ENCODE measurements at places on chromosomes 1 and 21. TPM values are rescaled to one million over a fixed set of nuclear protein-coding genes. Genes with fewer than 3 reads are reported as not detected.

IQGAP3 gene
- total RNA-seq = 1.4 TPM

FMN2 gene
- 3.3 TPM for total RNA-seq

OR2G6 gene
- not detected for total RNA-seq

MSH4 gene
- total RNA-seq = 0.88 TPM

DNA sequence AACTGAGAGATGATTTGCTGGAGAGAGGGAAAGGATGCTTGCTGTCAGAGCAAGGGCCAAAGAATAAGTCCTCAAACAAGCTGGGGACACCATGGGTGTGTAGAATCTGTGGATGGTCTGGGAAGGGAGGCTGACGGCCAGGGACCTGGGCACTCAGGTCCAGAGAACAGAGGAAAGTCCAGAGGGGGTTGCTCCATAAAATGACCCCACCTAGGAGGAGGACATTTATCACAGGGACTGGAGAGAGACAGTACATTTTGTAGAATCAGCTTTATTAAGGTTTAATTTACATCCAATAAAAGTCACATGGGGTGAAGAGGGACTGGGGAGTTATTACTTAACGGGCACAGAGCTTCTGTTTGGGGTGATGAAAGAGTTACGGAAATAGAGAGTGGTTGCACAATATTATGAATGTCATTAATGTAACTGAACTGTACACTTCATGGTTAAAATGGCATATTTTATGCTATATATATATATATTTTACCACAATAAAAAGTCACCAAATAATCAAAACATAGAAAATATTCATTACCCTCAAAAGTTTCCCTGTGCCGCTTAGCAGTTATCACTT is 73.0 kb upstream of the ABCD3 start:
- DNase-seq = no peak

DNA sequence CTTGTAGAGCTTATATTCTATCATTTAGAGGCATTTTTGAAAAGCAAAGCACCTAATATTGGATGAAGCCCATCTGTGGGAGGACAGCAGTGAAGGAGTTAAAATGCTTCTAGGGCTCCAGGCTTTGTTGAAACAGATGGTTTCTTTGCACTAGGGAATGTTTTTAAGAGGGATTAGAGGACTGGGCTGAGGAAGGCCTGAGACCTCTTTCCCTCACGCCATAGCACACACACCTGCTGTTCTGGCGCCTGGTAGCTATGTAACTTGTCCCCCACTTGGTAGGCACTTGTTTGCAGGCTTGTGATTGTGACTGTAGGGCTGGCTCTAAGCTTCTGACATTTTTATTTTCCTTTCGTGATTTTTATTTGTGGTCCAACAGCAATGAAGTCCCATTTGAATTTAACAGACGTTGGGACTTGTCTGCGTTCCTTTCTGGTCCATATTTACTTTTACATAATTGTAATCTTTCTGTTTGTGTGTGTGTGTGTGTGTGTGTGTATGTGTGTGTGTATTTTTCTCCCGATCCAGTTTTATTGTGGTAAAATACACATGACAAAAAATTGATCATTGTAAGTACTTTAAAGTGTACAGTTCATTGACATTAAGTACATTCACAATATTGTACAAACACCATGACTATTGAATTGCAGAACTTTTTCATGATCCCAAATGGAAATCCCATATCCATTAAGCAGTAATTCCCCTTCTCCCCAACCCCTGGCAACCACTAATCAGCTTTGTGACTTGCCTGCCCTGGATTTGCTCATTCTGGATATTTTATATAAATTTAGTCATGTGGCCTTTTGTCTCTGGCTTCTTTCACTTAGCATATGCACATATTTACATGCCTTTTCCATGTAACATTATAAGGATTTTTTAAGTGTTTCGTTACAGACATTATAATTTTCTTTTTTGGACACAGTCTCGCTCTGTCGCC is 33.5 kb upstream of the MACF1 start:
- no peak for DNase-seq

DNA sequence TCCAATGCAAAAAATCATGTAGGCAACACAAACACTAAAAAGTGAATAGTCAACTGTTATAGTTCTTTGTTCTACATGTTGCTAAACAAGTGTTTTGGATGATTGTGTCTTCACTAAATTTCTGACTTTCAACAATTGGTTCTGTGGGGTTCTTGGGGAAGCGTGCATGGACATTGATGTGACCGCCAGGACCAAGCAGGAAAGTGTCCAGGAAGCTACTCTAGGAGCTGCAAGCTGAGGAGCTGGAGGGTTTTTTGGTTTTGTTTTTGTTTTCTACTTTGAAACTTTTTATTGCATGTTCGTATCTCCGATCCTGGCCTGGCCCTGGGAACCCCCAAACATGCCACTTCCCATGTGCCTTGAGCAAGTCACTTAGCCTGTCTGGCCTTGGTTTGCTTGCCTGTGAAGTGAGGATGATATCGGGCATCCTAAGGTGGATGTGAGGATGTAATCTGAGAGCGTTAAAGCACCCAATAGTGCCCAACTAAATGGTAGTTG is 8.0 kb downstream of the TMPRSS3 start:
- no peak for DNase-seq

DNA sequence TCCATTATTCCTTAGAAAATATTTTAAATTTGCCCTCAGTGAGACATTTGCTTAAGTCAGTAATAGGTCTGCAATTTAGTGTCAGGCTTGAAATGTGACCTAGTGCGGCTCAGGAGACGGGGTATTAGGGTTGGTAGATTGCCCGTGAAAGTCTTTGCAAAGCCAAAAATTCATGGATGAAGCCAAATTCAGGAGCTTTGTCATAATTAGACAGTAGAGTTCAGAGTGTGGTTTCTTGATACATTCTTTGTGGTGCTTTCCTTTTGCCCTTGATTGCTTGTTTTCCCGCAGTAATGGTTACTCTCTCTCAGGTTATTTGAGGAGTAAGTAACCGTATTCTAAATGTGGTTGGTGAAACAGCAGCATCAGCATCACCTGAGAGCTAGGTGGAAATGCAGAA is 120.7 kb downstream of the RPS6KC1 start:
- DNase-seq = no peak

DNA sequence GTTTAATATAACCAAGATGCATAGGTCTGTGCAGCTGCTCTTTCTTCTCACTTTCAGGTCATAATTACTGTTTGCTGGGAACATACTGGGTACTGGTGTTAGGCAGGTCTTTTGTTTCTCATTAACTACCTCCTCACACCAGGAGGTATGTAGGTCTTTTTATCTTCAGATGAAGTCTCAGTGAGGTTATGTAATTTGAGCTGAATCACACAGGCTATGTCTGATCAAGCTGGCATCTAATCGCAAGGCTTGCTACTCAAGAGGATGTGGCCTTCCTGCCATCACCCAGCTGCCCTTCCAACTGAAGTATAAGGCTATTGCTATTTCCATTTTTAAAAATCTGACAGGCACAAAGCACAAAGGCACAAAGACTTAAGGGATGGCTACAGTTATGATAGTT is 96.4 kb downstream of the RUNX1 start:
- no peak for DNase-seq

GRCh38 chr1:87077959-87078639 is 163.7 kb downstream of the HS2ST1 start:
- no peak for DNase-seq

DNA sequence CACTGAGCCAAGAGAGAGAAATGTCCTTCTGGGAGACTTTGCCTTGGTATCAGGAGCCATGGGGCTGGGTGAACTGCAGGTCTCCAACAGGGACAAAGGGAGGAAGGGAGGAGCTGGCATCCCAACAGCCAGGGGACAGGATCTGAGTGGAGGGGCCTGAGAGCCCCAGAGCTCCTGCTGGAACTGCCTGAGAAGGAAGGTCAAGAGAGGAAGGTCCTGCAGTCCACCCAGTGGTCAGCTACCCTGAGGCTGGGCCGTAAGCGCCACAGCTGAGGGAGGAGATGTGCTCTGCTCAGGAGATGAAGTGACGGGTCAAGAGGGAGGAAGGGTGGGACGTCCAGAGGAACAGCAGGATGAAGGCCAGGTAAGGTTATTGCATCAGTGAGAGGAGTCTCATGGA is 7.5 kb upstream of the CLEC20A start:
- DNase-seq = no peak
